HFFc6 (cell line): ENCODE measurements at places on chromosomes 3 and 15.

DNA sequence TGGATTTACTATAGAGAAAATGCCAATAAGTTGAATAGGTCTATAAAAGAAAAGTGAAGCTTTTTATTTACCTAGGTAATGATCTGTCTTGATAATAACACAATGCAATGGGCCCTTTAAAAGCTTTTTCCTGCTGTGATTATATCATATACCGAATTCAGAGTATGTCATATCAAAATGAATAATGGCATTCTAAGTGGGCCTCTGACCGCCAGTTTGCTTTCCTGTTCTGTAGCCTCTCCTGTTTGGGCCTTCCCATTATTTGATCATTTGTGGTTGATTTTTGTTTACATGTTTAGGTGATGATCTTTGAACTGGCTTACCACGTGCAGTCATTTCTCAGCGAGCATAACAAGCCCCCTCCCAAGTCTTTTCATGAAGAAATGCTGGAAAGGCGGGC, 14.9 kb downstream of the EIF2AK4 start:
- DNase-seq = no peak

DNA sequence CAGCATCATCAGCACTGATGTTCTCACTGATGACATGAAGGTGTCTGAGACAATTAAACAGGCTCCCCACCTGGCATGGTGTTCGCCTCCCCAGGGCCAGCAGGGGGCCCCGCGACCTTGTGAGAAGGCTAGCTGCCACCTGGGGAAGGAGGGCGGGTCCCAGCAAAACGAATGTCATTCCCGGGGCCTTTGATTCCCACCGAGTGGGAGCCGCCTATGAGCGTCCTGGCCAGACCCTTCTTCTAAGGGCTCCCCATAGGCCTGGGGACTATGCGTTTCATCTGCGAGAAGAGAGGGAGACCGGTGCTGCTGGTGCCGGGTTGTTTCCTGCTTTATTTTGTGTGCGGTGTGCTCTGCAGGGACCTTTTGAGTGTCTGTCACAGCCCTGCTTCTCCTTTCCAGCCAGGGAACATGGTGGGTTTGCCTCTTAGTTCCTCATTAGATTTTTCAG, 20.5 kb upstream of the MINDY4B start:
- no peak for DNase-seq

DNA sequence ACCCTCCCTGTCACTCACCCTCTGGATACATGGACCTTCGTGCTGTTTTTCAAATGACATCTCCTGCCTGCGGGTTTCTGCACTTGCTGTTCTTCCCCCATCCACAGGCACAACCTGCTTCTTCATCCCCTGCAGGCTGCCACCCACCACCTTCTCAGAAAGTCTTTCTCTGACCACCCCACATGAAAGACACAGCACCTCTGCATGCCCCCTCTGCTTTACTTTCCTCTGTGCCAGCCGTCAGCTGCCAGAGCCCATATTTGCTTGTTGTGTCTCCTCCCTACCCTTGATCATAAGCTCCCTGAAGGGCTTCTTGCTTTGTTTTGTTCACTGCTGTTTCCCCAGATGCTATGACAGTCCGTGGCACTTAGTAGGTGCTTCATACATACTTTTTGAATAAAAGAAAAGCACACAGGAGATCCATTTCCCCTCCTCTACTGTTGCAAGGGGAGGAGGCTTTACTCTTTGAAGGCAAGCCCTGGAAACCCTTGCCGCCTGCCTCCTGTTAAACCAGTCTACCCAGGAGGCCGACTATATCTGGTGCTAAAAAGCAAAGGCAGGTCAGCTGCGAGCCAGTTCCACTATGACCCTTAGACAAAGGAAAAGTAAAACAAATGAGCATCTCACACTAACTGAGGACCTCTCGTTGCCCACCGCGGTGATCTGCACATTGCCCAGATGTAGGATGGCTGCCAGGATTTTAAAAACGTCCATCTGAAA, 31.9 kb downstream of the MYO5C start:
- DNase-seq = no peak

DNA sequence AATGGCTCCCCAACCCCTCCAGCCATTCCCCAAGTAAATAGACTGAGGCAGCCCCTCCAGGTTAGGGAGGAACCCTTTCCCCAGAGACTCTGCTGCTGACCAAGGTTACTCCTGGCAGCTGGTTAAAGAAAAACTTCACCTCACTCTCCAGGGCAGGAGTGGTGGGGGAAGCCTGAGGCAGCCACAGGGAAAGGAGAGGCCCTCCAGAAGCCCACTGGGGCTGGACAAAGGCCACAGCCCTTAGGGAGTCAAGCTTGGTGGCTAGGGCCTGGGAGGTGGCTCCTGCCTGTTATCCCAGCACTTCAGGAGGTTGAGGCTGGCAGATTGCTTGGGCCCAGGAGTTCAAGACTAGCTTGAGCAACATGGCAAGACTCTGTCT, 923 bp downstream of the ACY1 start:
- DNase-seq = no peak
